Melanocyte of skin (primary cell): ENCODE measurements at places on chromosomes 13 and 19. TPM values are rescaled to one million over a fixed set of nuclear protein-coding genes. Genes with fewer than 3 reads are reported as not detected.

KCNN4 gene
- 5.0 and 10.0 TPM in 2 replicates for total RNA-seq

C19orf85 gene
- total RNA-seq, result not detected in 2 replicates

ZNF177 gene
- total RNA-seq, result 0.33 and 0.62 TPM in 2 replicates

VSTM2B gene
- total RNA-seq, result 0.93 TPM in 1 of 2 replicates, not detected in the other

ZNF614 gene
- total RNA-seq, result 7.2 and 10.2 TPM in 2 replicates

ZNF471 gene
- total RNA-seq, result 3.1 and 6.2 TPM in 2 replicates
